ENCODE measurements at places on chromosomes 2 and 18. TPM values are rescaled to one million over a fixed set of nuclear protein-coding genes. Genes with fewer than 3 reads are reported as not detected.

GRCh38 chr18:7593218-7593819 is 26.2 kb downstream of the PTPRM start:
- no peak for DNase-seq

DNA sequence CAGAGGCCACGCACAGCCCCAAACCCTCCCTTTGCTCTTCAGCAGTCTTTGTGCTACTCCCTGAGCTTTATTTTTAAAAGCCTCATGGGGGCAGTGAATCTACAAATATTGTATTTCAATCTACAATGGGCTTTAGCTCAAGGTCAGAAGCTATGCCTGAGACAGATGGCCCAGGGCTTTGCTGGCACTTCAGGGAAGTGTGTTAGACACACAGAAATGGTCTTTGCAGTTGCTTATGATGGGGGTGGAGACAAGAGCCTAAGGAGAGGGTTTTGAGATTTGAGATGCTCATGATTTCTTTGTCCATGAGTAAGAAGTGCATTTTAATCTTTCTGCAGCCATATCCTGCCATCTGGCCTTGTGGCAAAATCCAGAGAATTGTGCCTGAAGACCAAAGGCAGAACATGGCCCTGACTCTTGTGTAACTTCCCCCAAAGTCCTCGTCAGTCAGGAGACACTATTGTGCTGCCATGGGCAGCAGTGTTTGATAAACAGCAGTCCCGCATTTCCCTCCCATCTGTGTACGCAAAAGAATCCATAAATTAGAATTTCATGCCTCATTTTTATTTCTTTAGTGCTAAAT is 92.6 kb downstream of the VAPA start:
- peak; percentile 19 for DNase-seq

DNA sequence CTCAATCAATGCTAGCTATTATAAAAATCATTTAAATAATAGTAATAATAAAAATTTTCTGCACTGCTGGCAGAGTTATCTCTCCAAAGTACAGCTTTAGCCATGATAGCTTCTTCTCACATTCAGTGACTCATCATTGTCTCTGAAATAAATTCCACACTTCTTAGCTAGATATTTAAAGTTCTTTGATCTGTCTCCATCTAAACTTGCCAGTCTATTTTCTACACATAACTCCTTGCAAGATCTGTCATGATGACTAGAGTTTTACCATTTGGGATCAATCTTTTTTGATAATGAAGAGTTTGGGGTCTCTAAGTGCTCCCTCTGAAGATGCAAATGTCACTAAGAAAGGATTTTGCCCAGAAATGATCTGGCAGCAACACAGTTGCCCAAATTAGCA is 155.4 kb upstream of the LHCGR start:
- DNase-seq, result no peak

GRCh38 chr2:25309402-25309801 is 32.3 kb downstream of the DNMT3A start:
- DNase-seq, result peak; percentile 63

DNA sequence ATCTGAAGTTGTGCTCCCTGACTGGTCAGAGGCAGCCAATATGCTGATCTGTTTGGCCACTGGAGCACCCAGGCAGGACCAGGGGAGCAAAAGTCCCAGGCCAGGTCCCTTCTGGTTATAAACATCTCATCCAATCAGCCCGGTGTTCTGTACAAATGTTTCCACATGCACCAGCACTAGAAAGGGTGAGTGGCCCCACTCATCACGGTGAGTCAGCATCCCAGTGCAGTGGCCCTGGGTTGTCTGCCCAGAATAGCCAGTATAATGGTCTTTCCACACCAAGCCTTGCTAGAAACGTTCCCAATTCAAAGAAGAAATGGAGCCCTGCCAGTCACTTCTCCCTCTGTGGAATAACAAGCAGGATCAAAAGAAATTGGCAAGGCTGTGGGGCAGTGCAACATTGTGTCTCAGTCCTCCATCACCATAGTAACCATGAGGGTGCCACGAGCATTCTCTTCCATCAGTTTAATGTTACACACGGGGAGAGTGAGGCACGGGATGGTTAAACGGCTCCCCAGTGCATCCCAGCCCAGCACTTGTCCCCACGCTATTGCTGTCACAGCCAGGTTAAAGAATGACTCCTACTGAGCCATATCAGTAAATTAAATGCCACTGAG is 174.9 kb downstream of the SEPTIN10 start:
- peak; percentile 69 for DNase-seq

DNA sequence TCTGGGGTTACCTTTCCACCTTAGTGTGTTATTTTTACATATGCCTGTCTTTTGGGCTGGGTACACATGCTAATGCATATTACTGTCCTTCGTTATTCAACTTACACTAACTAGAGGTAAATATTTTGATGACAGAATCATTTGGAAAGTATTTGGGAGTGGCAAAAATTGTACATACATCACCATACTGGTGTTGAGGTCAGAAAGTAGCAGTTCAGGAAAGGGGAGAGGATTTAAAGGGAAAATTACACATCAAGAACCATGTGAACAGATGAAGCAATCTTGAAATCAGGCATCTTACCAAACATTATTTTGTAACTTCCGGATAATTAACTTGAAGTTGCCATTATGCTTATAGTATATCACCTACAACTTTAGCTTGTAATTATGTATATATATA is 379.7 kb downstream of the RND3 start:
- DNase-seq, result no peak

- DNase-seq, result peak; percentile 25
Measured at GRCh38 chr2:112724591-112725525, 4.0 kb downstream of the NT5DC4 start.

DNA sequence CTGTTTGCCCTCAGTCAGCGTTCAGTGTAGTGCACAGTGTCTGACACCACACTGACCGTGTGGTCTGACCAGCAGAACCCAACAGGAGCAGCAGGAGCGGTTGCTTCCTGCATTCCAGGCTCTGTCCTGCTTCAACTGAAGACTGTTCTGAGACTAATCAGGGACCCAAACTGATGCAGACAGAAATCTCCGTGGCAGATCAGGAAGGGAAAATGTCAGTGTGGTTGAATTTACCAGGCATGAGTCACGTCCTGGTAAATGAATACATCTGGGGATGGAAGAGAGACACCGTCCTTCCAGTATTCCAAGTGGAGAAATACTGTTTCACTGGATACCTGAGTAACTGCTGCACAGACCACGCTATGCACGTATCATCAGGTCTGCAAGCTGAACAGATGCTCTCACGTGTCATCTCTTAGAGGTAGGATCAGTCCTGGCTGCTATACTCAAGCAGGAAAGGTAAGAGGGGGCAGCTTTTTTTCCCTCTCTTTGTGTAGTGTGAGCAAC is 223.6 kb upstream of the EPAS1 start:
- peak; percentile 98 for DNase-seq

DNA sequence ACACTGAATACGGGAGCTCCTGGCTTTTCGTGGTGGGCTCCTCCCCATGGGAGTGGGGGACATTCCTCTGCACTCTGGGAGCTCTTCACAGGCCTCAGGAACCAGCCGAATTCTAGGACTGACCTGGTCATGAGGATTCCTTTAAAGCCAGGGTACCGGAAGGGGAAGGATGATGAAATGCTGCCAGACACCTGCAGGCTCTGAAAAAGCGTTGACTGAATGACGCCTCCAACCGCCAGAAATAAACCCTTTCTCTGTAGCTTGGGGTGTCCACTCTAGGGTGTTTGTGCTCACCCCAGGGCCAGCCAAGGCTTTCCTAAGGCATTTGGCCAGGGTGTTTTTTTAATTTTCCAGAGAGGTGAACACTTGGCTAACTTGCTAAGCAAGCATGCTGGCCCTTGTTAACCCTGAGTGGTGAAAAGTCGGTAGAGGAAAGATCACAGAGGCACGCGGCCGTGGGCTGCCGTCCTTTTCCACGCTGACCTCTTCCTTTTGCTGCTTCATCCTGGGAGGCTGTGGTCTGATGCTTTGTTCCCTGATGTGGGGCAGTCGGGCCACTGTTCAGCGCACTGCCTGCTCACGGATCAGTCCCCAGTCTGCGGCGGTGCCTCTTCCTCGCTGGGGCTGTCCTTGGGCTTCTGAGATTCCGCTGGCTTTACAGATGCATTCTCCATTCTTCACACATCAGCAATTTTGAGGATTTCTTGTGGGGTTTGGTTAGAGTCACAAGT is 32.0 kb downstream of the IMPA2 start:
- no peak for DNase-seq

DNA sequence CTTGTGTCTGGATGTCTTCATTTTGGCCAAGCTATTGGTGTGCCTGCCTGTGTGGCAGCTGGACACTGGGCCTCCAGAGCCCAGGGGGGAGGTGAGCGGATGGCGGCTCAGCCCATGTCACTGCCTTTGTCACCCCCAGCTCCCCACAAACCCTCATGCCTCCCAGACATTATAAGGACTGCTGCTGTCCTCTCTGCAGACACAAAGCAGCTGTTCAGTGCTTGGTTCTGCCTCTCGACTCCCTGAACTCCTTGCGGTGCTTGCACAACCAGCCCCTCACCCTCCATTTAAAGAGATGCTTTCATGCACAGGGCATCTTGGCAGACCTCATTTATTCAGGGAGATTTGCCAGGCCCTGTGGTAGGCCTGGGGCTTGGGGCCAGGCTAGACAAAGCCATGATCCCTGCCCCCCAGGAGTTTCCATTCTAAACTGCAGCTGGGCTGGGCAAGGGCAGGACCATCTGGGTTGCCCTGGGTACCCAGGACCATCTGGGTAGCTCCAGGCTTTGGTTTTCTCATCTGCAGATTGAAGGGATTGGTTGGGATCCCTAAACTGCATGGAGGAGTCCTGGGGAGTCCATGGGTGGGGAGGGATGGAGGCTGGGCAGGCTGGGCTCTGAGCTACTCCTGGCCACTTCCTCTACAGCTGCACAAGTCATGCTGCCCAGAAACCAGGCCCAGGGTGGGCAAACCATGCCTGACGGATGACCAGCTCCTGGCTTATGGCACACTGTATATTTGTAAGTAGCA is 168.5 kb downstream of the CELF4 start:
- no peak for DNase-seq

DNA sequence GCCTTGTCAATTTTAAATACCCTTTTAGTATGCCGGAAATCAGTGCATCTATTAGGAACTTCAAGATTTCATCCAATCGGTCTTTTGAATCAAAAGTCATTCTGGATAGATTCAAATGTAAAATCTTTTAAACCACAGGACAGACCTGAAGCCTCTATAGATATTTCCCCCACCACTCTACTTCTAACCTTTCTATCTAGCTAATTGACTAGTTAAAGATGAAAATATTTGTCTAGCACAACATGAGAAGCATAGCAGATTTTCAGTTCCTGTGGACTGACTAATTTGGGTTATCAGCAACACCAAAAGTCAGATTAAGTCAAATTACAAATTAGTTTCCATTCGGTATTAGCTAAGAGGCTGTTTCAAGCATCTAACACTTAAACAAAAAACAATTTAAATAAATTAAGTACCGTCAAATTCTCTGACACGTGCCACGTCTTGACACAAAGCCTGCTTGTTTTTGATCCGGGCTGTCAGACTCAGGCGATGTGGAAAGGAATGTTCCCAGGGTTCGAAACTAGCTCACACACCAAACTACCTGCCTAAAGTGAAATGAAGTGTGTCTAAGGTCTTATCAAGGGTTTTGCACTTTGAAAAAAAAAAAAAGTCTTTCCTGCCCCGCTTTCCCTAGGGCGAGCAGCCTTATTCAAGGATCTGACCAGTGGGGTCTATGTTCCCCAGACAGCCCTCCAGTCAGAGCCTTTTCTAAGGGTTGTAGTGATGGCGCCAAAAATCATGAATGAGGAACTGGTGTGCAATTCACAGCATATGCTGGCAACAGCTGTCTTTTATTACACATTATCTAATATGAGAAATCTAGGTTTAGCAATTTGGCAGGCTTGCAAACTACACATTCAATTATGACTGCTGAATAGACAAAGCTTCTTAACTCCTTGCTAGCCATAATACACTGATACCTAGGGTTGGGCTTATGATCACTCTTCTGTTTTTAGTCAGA is 4.7 kb downstream of the CYTIP start:
- no peak for DNase-seq

GRCh38 chr18:50696929-50697328 is 122.9 kb downstream of the MRO start:
- DNase-seq, result no peak

- DNase-seq, result no peak
Measured at GRCh38 chr2:111919794-111920608, 21.6 kb downstream of the MERTK start.

DNA sequence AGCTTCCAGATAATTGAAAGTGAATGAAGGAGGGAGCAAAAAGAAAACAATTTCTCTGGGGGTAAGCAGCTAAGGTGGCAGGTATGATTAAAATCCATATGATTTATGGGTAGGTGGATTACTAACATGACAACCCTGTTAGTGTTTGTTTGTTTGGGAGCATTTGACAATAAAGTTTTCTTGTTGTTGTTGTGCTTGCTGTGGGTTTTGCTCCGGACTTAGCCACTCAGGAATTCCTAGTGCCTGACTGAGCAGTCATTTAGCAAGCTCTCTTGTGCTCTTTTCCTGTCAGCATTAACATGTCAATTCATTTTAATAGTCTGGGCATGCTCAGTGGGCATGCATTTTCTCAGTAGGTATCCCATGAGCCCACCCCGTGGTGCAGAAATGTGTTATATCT is 674.8 kb upstream of the ZEB2 start:
- DNase-seq, result no peak

DNA sequence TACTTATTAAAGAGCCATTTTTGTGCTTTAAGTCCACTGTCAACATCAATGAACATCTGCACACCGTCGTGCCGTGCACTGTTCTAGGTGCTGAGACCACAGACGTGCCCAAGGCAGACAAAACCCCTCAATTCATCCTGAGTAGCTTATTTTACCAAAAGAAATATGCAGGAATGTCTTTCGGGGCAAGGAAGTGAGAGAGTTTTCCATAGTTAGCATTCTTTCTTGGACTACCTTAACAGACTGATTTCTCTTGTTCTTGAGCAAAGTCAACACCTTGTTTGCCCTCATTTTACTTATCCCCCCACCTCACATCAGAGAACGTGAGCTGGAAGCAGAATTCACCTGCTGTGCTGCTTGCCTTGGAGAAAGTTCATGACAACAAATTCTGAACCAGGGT is 69.3 kb downstream of the GATA6 start:
- DNase-seq, result no peak

DNA sequence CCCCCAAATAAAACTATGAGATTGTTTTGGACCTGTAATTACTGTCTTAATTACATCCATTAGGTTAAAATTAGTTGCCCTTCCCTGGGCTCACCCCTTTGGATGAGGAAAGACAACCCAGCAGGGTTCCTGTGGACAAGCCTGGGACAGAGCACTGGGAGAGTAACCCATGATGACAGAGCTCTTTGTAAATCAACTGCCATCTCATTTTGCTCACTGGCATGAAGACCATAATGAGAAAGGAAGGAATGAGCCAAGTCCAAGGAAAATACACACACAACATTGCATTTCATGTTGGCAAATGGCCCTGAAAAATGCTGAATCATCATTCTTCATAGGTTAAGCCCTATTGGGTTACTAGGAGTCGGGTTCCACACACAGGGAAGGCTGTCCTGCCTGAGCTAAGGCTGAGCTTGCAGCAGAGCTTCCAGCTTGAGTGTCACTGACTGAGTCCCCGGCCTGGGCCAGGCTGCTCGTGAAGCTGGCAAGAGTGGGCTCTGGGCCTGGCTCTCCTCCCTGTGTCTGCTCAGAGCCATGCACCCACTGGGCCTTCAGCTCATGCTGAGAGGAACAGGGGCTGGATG is 94.1 kb upstream of the ACAA2 start:
- no peak for DNase-seq

GRCh38 chr2:144330951-144331673 is 188.8 kb downstream of the ZEB2 start:
- DNase-seq, result no peak

GRCh38 chr2:60519231-60519863 is 34.1 kb downstream of the BCL11A start:
- DNase-seq, result no peak

The AGXT gene
- 0.07 TPM for total RNA-seq

The TGIF1 gene
- 101 TPM for total RNA-seq

The CTDP1 gene
- 16.5 TPM for total RNA-seq

The STON1 gene
- 2.5 TPM for total RNA-seq

The CAPN13 gene
- not detected for total RNA-seq

The FAM124B gene
- total RNA-seq, result not detected
